ENCODE measurements at places on chromosomes 16 and 17. TPM values are rescaled to one million over a fixed set of nuclear protein-coding genes. Genes with fewer than 3 reads are reported as not detected.

KRTAP2-2 gene
- not detected for total RNA-seq

DNAH3 gene
- 0.65 TPM for total RNA-seq

CCL3 gene
- not detected for total RNA-seq

KRT33A gene
- not detected for total RNA-seq

FAM20A gene
- total RNA-seq = 3.0 TPM

CARD14 gene
- total RNA-seq = 1.7 TPM

TRIM72 gene
- 1.5 TPM for total RNA-seq

C16orf54 gene
- 0.30 TPM for total RNA-seq

MMP25 gene
- 0.89 TPM for total RNA-seq

CBFA2T3 gene
- 23.4 TPM for total RNA-seq

SNRNP25 gene
- 49.9 TPM for total RNA-seq

NSF gene
- total RNA-seq = 181 TPM

All from dorsolateral prefrontal cortex (tissue), 122 donors.